ENCODE measurements at places on chromosomes 5 and 9. TPM values are rescaled to one million over a fixed set of nuclear protein-coding genes. Genes with fewer than 3 reads are reported as not detected.

Gene PPIC
- total RNA-seq, result 27.1 TPM

Gene ELAVL2
- total RNA-seq, result not detected

DNA sequence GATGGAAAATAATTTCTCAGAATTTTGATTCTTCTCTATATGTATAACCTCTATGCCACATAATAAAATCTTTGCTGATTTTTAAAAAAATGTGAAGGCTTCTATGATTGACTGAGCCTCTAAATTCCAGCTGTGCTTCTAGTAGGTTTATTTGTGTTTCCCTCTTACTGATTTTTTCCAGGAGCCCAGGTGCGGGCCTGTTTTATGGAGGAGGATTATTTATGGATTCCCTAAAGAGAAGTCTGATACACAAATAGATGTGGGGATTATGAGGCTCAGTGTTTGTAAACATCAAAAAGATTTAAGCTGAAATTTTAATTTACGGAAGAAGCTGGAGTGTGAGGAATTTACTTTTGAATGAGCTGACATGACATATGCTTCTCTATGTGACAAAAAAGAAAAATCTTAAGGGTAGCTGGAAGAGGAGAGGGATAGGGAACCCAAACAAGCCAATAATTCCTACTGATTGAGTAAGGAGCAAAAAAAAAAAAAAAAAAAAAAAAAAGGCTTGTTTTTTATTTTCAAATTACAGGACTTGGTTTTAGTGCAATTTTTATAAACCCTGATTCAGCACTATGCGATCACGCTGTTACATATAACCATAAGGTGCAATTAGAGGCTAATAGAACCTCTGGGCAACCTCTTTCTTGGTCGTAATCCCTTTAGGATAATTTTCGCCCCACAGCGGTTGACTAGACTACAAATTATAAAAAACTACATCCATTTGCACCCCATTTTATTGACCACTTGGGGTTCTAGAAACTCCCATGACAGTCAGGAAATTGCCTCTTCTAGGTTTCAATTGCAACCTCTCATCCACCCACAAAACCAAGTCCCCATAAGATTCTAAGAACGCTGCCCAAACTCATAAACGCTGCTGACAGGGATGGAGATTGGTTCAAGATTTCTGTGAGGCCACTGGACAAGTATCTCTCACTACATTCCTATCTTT lies 44.4 kb upstream of the RAI14 start:
- DNase-seq, result no peak

- no peak for DNase-seq
Observed at GRCh38 chr5:9721161-9721560, 91.0 kb upstream of the TAS2R1 start.

Gene SIGMAR1
- 52.3 TPM for total RNA-seq

Gene ZNF354C
- total RNA-seq, result 8.8 TPM

Gene VLDLR
- total RNA-seq, result 28.0 TPM

Gene GDNF
- total RNA-seq, result 0.85 TPM

Gene MSX2
- total RNA-seq, result not detected

- no peak for DNase-seq
Observed at GRCh38 chr9:81080900-81081299, 608.4 kb downstream of the TLE1 start.

DNA sequence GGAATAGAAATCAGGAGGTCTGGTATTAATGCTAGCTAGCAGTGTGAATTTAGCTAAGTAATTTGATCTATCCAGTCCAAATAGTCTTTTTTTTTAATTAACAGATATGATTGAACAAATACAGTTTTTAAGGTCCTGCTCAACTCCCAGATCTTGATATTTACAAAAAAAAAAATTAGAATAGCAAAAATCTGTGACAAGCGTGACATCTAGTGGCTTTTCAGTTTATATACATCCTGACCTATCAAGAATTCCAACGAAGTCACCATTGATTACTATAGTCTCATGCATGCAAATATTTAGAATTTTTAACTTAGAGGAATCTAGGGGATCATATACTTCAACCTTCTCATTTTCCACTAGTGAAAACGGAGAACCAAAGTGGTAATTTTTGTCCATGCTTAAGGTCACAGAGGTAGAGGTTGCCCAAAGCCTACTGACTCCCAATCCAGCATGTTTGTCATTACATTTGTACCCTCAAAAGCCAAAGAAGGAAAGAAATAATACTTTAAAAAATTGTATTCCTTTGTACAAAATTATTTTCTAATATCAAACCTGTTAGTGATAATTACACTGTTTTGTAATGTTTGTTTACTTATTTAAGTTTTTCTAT lies 17.6 kb upstream of the TARS1 start:
- no peak for DNase-seq

Gene BAAT
- not detected for total RNA-seq

Gene CCDC183
- total RNA-seq, result not detected
